GM03348 (cell line): ENCODE measurements at places on chromosomes 1 and 21.

GRCh38 chr1:89719502-89720306 is 86.8 kb downstream of the LRRC8C start:
- no peak for DNase-seq

- DNase-seq = no peak
Observed at GRCh38 chr21:14522736-14523135, 23.4 kb downstream of the SAMSN1 start.

DNA sequence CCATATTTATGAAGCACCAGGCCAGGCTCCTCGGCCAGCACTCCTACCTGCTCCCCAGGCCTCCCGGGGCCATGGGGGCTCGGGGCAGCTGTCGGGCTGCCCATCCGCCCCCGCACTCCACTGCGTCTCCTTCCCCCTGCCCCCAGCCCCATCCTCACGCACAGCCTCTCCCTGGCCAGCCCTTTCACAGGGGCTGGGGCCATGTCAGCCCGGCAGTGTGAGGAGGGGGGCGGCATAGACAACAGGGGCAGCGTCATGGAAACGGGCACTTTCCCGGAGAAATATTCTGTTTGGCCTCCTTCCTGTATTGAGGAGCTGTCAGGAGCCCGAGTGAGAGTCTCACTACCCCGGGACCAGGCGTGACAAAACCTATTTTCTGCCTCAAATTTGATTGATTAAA is 87.3 kb downstream of the CASZ1 start:
- no peak for DNase-seq

- no peak for DNase-seq
Observed at GRCh38 chr1:232378266-232379062, 251.5 kb downstream of the SIPA1L2 start.

DNA sequence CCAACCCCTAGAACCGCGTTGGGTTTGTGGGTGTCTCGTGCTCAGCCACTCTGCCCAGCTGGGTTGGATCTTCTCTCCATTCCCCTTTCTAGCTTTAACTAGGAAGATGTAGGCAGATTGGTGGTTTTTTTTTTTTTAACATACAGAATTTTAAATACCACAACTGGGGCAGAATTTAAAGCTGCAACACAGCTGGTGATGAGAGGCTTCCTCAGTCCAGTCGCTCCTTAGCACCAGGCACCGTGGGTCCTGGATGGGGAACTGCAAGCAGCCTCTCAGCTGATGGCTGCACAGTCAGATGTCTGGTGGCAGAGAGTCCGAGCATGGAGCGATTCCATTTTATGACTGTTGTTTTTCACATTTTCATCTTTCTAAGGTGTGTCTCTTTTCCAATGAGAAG is 18.7 kb downstream of the TFF3 start:
- DNase-seq = no peak

GRCh38 chr21:44405948-44406872 is 49.1 kb upstream of the LRRC3 start:
- DNase-seq = peak; percentile 10

- DNase-seq = no peak
Observed at GRCh38 chr1:210764536-210764935, 369.4 kb downstream of the KCNH1 start.

GRCh38 chr1:62222321-62222720 is 27.7 kb downstream of the L1TD1 start:
- DNase-seq = no peak

- DNase-seq = no peak
Observed at GRCh38 chr21:44952929-44953627, 13.2 kb downstream of the SLX9 start.

GRCh38 chr1:14686701-14687100 is 88.2 kb downstream of the KAZN start:
- DNase-seq = no peak

DNA sequence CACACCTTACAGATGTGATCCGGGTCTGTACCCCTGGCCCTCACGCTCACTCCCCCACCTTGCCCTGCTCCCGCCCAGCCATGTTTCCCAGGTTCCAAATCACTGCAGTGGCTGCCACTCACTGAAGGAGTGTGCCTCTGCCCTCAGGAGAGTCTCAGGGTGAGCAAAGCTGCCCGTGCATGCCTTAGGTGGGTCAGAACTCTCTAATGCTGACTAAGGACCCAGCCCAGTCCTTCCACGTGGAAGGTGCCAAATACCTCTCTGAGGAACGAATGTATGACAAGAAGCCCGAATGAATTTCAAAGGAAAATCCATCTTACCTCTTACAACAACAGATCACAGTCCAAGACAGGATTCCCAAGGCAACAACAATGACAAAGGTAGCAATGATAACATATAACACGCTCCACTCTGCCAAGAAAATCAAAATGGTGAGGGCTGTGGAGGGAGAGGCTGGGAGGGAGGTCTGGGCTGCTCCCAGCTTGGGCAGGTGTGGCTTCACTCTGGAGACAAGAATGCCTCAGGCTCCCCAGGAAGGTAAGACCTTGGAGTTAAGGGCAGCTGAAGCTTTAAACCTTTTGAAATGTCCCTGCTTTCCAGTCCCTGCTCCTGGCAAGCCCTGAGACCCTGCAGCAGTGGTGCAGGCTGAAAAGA is 115.2 kb downstream of the KIAA0319L start:
- DNase-seq = no peak

DNA sequence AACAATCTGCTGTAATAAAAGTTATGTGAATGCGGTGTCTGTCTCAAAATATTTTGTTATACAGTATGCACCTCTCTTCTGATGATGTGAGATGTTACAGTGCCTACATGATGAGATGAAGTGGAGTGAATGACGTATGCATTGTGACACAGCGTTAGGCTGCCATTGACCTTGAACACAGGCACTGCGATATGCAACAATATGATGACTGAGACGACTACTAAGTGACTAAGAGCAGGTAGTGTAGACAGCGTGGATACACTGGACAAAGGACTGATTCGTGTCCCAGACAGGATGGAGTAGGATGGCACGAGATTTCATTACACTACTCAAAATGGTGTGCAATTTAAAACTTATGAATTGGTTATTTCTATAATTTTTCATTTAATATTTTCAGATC is 8.4 kb downstream of the SGIP1 start:
- DNase-seq = no peak

- DNase-seq = peak; percentile 71
Observed at GRCh38 chr1:118986555-118987467, 1.3 kb downstream of the TBX15 start.

DNA sequence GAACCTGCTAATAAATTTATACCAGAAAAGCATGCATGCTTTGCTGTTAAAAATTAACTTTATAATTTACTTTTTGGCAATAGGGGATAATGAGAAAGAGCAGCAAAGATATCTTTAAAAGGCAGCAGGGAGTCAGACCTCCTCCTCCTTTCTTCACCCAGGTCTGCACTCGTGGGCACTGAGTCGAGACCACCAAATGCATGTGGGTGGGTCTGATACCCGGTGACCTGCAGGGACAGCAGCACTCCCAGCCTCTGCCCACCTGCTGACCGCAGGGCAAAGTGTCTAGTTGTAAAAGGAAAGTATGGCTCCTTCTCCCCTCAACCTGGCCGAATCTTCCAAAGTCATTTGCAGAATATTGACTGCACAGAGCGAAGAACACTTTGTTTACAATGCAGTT is 43.7 kb upstream of the KIF26B start:
- DNase-seq = no peak

DNA sequence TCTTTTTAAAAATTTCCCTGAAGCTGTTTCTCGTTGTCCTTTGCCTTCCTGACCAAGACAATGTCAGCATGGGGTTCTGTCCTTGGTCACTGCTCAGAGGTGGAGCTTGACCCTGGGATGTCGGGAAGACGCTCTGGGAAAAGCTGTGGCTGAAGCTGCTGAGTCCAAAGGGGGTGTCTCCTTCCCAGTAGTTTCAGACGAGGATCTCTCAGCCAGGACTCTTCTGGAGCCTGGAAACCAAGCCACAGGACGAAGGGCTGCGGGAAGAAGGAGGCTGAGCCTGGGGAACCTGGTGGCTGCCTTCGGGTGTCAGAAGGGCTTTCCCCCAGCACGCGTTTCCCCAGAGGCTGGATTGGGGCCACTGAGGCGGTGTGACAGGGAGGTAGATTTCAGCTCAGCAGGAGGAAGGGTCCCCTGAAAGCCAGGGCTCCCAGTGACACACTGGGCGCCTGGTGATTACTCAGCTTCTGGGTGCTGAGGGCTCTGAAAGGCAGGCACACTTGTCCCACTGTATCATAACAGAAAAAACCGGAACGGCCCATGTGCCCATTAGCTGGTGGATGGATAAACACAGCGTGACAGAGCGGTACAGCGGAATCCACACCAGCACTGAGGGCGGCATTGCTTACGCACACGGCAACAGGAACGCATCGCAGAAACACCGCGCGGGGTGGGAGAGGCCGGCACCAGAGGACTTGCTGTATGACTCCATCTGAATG is 5.0 kb upstream of the KRTAP12-1 start:
- no peak for DNase-seq

DNA sequence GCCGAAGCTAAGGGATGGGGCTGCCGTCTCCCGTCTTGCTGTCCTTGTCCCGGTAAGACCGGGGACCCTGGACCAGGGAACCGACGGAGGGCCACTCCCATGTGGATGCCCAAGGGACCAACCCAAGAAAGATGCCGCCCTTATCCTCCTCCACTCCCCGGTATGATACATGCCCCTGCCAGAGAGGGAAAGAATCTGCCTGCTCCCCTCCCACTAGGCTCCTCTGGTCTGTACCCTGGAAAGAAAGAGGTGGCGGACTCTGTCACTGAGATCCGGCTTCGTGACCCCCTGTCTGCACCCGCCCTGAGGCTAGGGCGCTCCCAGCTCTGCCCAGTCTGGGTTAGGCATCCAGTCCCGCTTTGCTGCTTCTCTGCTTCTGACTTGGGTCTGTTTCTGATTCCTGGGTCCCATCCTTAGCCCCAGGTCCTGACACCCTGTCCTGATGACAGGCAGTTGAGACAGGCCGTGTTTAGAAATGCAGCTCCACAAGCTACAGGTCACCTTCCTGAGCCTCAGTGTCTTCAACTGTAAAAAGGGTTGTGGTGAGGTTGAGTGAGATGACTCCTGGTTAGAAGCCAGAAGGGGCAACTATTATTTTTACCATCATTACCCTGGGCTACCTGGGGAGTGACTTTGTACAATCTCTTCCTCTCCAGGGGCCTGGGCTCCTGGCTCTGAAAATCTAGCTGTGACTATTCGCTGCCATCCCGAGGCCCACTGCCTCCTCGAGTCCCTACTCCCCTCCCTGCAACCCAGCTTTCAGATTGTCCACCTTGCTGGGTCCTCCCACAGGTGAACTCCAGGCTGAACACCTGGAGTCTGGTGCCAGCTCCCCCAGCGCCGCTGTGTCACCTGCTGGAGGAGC is 3.7 kb downstream of the MATN1 start:
- DNase-seq = no peak

- DNase-seq = no peak
Observed at GRCh38 chr1:23150742-23151141, 17.9 kb downstream of the LUZP1 start.

DNA sequence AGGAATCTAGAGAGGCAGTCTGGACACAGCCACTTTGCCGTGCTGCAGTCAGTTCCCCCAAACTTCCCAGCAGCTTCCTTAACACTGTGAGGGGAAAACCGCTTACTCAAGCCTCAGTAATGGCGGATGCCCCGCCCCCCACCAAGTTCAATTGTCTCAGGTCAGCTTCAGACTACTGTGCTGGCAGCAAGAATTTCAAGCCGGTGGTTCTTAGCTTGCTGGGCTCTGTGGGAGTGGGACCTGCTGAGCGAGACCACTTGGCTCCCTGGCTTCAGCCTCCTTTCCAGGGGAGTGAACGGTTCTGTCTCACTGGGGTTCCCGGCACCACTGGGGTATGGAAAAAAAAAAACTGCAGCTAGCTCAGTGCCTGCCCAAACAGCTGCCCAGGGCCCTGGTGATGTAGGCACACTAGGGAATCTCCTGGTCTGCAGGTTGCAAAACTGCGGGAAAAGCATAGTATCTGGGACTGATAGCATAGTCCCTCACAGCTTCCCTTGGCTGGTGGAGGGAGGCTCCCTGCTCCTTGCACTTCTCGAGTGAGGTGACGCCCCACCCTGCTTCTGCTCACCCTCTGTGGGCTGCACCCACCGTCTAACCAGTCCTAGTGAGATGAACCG is 23.7 kb upstream of the HFM1 start:
- no peak for DNase-seq

DNA sequence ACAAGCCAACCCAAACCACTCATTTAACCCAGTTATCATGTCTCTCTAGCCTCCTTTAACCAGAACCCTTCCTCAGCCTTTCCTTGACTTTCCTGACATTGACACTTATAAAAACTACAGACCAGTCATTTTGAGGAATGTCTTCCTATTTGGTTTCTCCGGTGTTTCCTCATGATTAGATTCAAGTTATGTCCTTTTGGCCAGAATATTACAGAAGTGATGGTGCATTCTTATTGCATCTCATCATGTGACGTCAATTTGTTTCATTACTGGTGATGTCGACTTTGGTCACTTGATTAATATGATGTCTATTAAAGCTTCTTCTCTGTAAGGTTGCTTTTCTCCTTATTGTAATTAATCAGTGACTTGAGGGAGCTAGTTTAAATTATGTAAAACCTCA is 6.1 kb upstream of the RCSD1 start:
- no peak for DNase-seq

DNA sequence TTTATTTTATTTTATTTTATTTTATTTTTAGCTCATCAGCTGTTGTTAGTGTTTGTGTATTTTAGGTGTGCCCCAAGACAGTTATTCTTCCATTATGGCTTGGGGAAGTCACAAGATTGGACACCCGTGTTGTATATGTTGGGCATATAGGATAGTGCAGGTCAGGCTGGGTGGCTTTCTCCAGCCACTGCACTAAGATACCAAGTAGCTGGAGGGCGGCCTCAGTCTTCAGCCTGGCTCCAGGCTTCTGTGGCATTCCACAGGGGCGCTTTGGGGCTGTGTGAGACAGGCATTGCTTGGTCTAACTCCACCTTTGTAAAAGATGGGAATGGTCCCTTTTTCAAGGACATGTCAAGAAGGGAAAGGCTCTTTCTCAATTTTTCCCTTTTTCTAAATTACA is 16.5 kb downstream of the RRP1B start:
- DNase-seq = no peak

DNA sequence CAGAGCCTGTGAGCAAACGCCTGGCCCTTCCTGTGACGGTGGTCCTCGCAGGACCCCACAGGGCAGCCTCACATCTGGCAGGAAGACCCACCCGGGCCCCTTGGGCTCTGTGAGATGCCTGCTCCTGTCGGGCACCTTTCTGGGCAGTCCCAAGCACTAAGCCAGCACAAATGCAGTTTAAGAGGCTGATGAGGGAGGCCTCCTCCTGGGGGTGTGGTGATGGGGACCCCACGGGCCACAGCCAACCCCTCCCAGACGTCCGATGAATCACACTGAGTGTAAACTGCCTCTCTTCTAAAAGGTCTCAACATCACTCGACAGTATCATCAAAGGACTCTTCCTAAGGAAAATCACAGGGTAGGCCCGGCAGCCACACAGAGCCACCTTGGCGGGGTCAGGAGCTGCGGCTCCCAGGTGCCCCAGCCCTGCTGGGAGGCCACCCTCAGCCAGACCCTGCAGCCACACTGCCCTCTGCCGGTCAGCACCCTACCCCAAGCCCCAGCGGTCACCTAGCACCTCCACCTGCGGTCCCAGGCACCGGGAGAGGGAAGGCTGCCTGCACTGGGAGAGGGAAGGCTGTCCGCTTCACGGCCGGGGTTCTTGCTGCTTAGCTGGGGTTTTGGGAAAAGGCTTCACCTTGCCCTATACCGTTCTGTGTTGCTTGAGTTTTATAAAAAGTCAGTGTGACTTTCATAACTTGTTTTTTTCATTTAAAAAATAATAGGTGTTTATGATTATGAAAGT is 3.9 kb upstream of the PRKCZ start:
- peak; percentile 67 for DNase-seq
